ENCODE measurements at places on chromosomes 16 and 17. TPM values are rescaled to one million over a fixed set of nuclear protein-coding genes. Genes with fewer than 3 reads are reported as not detected.

TNFRSF13B gene
- total RNA-seq, result not detected

- DNase-seq, result no peak
These were observed 3.3 kb downstream of the STX4 start for GRCh38 chr16:31036691-31037090.

DNA sequence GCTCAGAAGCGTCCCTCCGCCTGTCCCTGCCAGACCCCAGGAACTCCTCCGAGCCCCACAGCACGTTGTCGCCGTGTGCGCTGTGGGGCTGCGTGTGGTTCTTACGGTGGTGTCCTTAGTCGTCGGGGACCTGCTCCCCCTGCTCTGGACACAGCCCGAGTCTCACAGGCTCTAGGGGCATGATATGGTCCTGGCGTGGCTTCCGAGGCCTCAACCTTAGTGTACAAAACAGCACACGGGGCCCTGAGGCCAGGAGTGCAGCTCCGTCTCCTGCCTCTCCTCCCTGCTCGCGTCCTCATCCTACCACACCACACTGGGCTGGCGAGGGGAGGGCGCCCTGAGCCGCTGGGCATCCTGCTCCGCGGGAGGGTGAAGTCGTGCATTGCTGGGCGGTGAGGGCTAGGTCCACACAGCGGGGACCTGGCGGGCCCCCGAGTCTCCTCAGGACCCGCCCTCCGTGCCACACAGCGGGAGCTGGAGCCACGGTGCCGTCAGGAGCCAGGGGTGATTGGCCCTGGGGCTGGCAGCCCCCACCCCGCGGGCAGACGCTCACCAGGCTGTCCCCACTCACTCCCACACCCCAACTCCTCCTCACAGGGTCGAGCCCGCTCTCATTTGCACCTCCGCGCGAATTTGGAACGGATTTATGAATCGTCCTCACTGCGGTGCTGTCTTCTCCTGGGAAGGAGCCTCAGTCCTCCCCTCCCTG is 1.2 kb upstream of the MAFG start:
- no peak for DNase-seq

DNA sequence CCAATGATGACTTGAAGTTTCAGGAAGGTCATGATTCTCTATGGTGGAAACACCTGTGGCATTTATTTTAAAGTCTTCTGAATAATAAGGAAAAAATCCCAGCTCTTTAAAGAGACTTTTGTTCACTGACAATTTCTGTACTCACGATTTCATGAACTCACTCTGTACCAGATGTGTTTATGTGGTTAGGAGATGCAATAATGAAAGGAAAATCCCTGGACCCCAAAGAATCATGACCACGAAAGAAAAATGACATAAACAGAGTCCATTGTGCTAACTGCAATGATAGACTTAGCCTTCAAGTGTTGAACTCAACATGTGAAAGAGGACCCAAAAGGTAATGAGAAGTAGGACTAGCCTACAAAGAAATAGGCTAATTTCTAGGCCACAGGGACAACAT is 947.5 kb downstream of the CDH11 start:
- peak; percentile 50 for DNase-seq

DNA sequence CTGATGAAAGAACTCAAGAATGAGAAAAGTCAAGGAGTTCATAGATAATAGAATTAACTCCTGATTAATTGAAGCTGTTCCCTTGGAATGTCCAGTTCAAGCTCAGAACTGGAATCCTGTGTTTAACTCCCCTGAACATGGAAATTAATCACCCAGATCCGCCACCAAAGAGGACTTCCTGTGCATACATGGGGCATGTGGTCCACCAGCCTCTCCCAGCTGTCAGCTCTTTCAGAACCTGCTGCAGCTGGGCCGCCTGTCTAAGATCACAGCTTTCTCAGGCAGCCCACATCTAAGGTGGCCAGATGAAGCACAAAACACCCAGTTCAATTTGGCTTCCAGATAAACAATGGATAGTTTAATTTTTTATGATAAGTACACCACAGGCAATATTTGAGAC is 203.7 kb upstream of the COX10 start:
- peak; percentile 21 for DNase-seq

Measured in LHCN-M2 (cell line).